Gastroesophageal sphincter (tissue), 4 donors: ENCODE measurements at places on chromosomes 7 and 10.
A peak's percentile ranks its signal among the peaks of the same experiment; 100 is the strongest.

DNA sequence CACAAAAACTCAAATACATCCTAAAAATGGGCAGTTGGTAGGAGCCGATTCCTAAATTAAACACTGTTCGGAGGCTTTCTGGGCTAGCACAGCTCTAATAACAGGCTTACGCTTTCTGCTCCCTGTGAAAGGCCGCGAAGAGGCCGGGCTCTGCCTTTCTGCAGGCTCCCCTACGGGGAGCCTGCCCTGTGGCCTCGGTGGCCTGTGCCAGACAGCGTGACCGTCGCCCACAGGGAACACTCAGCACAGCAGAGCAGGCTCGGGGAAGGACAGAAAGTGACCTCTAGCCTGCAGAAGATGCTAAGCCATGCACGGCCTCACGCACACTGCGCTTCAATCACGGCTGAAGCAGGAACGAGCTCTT lies 64.2 kb downstream of the DIP2C start:
- peak; percentile 29 for ATAC-seq

GRCh38 chr7:141208539-141208938 lies 134.7 kb downstream of the TMEM178B start:
- ATAC-seq: no peak

DNA sequence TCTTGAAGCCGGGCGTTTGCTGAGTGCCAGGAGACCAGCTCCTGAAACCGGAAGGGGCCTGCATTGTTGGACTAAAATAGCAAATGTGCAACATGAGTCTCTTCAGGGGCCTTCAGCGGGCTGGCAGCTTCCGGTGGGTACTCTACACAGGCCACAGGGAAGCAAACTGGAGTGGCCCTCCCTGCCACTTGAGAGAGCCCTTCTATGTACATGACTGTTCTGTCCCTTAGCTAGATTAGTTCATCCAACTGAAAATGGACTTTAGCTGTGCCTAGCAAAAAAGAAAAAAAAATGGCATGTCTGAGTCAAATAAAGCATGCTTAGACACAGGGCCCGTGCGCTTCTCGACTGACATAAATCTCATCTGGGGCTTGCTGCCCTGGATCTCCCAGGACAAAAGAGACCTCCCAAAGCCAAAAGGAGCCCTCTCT lies 115.3 kb upstream of the TCF7L2 start:
- no peak for ATAC-seq

DNA sequence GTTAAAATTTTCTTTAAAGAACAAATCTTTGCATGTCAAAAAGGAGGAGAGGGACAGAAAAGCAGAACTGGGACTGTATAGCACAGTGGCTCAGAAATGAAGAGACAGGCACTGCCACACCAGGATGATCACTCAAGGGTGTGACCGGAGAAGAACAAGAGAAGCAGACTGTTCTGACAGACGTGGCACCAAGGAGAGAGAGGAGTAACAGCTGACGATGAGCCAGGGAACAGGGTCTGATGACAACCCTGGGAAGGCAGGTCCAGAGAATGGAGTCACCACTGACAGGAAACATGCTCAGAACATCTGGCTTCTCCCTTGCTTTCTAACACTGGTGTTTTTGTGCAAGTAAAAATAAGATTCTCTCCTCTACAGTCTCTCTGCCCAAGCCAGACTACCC lies 14.6 kb upstream of the VAX1 start:
- ATAC-seq: no peak

- ATAC-seq: no peak
Measured at GRCh38 chr7:155529845-155530244, 16.5 kb downstream of the CNPY1 start.

GRCh38 chr10:11150879-11151415 lies 133.3 kb downstream of the CELF2 start:
- no peak for ATAC-seq

DNA sequence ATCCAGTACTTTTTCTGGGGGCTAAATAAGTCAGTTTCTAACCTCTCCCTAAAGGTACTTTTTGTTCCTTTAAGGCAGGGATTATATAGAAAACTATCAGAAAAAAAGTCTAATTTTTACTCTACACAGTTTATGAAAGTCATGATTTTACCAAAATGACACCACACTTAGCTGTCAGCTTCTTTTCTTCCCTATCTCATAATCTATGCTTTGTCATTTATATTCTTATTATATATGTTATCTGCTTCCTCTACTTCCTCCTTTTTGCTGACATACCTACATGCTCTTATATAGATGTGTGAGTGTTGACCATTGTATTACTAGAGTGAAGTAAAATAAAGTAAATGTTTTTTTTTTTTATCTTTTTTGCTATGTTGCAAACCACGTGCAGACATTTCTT lies 203.9 kb upstream of the CHRM2 start:
- ATAC-seq: no peak

DNA sequence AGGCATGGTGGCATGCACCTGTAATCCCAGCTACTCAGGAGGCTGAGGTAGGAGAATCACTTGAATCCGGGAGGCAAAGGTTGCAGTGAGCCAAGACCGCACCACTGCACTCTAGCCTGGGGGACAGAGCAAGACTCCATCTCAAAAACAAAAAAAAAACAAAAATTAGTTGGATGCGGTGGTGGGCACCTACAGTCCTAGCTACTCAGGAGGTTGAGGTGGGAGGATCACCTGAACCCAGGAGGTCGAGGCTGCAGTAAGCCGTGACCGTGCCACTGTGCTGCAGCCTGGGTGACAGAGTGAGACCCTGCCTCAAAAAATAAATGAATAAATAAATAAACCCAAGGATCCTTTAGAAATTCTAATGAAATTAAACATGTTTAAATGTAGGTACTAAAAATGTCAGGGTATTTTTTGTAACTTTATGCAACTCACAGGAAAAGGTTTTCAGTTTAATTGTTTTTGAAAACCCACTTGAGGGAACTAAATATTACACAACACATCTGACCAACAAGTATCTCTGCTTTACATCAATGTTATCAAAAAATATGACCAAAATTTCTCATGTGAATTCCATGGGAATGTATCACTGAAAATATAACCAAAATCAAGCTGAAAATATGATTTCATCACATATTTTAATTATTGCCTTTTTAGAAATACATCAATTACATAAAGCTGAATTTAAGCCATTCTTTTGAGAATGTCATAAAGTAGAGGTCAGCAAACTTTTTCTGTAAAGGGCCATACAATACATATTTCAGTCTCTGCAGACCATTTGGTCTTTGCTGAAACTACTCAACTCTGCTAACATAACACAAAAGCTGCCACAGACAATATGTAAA lies 23.9 kb downstream of the UPF2 start:
- ATAC-seq: no peak

GRCh38 chr7:29077176-29077575 lies 69.2 kb downstream of the CPVL start:
- no peak for ATAC-seq

DNA sequence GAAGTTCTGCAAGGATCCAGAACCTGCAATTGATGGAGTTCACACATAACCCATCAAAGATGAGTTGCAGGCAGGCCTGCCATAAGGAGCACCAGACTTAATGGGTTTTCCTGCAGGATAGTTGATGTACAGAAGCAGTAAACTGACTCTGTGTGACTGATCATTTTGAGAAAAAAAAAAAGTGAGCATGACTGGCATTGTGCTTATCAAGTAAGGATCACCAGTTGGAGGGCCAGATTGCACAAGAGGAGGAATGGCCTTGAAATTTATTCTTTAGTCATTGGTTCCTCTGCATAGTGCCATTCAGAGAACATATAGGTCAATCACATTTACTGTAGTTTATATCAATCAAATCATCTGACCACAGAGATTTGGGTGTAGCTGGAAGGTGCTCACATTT lies 3.8 kb downstream of the CYP3A43 start:
- no peak for ATAC-seq

- no peak for ATAC-seq
Measured at GRCh38 chr10:117667831-117668230, 125.3 kb downstream of the EMX2 start.

DNA sequence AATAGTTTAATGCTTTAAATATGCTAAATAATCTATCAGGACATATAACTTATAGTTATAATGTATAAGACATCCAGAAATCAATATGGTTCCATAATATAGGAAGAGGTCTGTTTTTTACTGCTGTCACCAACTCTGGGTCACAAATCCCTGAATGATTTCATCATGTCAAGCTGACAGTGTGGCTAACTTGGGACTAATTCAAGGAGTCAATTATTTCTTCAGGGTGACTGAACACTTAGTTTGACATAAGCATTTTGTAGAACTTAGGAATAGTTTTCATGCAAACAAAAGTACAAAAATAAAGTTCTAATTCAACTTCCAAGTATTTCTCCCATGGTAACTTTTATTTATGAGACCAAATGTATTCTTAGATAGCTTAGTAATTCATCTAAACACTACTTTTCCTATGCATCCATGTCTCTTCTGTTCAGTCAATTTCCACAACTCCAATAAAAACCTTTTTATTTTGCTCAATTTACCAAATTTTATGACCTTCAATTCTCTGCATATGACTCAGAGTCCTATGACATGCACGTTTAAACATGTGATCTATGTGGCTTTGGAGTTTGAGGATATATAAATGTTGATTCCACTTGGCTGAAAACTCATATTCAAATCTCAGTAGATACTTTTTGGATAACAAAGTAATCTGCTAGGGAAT lies 40.3 kb upstream of the GNAT3 start:
- ATAC-seq: no peak

DNA sequence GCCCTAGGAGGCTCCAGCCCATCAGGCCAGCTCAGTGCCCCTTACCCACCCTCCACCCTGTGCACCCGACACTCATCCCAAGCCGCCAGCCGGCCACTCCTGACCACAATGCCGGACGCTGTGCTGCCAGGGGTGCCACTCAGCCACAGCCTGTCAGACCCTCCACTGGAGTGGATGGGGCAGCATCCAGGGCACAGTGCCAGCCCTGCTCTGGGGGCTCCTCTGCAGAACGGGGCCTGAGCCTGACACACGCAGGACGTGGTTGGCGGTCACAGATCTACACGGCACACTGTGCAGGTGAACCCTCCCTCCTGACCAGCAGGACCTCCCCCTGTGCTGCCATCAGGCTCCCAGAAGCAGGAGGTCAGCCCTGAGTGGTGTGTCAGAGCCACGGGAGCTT lies 114.7 kb downstream of the MAD1L1 start:
- ATAC-seq: no peak

DNA sequence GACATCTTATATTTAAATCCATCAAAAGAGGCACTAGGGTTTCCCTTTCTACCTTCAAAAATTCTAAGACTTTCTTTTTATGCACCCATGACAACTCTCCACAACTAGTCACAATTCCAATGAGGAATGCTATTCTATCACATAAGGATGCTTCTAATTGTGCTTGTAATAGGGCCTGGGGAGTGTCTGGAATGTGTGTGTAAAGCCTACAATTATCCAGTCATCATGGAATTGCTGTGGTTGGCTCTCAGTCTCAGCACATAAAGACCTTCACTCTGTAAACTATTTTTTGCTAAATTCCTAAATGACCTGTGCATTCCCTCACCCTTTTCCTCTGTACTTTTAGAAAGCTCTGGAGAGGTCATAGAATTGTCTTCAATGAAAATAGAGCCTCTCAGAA lies 86.7 kb downstream of the EPDR1 start:
- ATAC-seq: no peak

DNA sequence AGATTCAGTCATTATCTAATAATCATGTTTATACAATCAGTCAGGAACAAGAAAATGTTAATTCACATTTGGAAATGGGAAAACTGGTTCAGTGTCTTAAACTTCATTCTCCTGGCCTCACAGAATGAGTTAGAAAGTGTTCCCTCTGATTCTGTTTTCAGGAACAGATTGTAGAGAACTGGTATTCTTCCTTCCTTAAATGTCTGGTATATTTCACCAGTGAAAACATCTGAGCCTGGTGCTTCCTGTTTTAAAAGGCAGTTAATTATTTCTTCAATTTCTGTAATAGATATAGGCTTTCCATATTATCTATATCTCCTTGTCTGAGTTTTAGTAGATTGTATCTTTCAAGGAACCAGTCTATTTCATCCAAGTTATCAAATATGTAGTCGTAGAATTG lies 97.1 kb upstream of the TMEM168 start:
- ATAC-seq: no peak

DNA sequence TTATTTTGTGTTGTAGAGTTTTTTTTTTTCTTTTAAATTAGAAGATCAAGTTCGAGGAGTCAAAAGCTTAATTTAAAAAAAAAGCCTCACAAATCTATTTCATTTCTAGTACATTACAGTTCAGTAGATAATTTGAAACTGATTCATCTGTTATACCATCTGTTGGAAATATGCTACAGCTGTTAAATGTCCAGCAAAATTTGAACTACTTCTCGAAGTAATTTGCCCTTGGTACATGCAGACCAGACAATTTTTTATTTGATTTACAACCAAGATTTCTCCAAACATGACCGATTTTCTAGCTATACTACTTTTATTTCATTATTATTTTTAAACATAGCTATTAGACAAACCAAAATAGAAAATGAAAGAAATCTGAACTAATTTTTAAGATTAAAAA lies 647.9 kb downstream of the CNTNAP2 start:
- no peak for ATAC-seq

GRCh38 chr10:88565072-88565471 lies 18.0 kb downstream of the RNLS start:
- ATAC-seq: no peak

DNA sequence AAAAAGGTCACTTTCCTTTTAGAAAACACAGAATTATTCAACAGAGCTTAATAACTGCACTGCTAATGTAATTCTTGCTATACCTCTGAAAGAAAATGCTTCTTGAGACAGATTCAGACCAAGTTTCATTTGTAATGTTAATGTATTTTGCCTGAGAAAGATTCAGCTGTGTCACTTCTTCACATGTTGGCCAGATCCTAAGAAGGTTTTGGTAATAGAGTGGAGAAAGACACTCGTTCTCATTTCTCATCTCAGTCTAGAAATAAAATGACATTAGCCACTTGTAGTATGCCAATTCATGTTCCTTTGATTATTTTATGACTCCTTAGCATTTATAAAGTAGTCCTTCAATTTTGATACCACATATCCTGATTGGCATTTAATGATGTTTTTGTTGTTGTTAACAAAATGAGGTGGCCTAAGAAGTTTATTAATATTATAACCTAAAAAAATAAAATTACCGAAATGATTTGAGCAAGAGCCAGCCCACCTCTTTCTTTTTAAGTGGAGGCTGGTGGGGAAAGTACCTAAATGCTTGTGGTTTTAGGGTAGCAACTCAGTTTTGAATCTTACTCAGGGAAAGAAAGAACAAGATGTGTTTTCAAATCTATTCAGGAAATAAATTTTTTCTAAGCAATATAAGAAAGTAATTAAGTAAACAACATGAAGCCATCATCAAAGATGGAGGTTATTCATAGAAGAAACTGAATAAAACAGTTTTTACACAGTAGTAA lies 16.4 kb upstream of the ELAPOR2 start:
- no peak for ATAC-seq

DNA sequence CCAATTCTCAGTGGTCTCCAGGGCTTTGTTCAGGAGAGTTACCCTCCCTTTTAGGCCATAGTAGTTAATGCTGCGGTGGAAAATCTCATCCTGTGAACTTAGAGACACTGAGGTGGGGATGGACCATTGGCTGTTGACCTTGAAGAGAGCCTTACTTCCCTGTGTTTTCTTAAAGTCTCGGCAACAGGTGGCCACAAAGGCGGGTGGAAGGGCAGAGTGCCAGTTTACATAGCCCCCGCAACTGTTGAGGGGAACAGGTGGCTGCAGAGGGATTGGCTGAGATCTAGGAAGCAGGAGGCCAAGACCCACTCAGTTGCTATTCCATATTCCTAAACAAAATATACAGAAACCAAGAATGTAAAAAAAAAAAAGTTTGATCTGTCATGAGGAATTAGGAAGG lies 160.6 kb downstream of the ST7 start:
- no peak for ATAC-seq

- ATAC-seq: no peak
Measured at GRCh38 chr7:109763611-109764010, 1193.9 kb downstream of the DNAJB9 start.

- ATAC-seq: peak; percentile 56
Measured at GRCh38 chr10:104045151-104046089, 40.3 kb downstream of the COL17A1 start.
